ENCODE measurements at places on chromosomes 3 and 15. TPM values are rescaled to one million over a fixed set of nuclear protein-coding genes. Genes with fewer than 3 reads are reported as not detected.
A peak's percentile ranks its signal among the peaks of the same experiment; 100 is the strongest.

The MAP6D1 gene
- total RNA-seq, result 0.33 TPM

The CADPS gene
- total RNA-seq, result 45.8 TPM

The CHRNA3 gene
- not detected for total RNA-seq

DNA sequence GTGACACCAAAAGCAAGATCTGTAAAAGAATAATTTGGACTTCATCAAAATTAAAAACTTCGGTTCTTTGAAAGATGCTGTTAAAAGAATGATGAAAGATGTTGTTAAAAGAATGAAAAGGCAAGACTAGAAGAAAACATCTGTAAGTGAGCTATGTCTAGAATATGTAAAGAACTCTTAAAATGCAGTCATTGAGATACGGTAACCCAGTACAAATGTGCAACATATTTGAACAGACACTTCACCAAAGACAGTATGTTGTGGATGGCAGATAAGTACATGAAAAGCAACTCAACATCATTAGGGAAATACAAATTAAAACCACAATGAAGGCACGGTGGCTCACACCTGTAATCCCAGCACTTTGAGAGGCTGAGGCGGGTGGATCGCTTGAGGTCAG lies 139.5 kb downstream of the LRIG1 start:
- H3K4me1 ChIP-seq, result no peaks in the 10 kb centered on the region
- no peaks in the 10 kb centered on the region for H3K27me3 ChIP-seq
- no peak for DNase-seq
- H3K4me3 ChIP-seq, result no peak overlapping the region
- H3K27ac ChIP-seq, result no peak overlapping the region

The C3orf20 gene
- total RNA-seq, result 0.16 TPM

The BDH1 gene
- 33.1 TPM for total RNA-seq

DNA sequence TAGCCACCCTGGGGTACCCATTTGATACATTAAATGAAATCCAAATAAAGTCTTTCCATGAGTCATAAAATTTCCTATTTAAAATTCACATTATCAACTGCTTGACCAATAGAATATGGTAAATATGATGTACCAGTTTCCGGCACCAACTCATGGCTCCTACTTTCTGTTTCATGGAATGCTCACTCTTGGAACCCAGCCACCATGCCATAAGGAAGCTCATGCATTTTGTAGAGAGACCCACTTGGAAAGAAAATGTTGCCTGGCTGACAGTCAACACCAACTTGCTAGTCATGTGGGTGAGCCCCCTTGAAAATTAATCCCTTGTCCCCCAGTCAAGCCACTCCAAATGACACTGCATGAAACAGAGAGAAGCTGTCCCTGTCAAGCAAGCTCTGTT lies 57.2 kb downstream of the WWTR1 start:
- DNase-seq, result no peak
- H3K36me3 ChIP-seq, result no peaks in the 10 kb centered on the region
- no peak overlapping the region for H3K4me3 ChIP-seq

The PSTPIP1 gene
- total RNA-seq, result 2.6 TPM

- H3K27me3 ChIP-seq, result no peaks in the 10 kb centered on the region
- H3K4me1 ChIP-seq, result no peaks in the 10 kb centered on the region
- H3K27ac ChIP-seq, result no peak overlapping the region
- no peak overlapping the region for H3K4me3 ChIP-seq
Measured at GRCh38 chr3:149566292-149566975, 91.4 kb downstream of the WWTR1 start.

DNA sequence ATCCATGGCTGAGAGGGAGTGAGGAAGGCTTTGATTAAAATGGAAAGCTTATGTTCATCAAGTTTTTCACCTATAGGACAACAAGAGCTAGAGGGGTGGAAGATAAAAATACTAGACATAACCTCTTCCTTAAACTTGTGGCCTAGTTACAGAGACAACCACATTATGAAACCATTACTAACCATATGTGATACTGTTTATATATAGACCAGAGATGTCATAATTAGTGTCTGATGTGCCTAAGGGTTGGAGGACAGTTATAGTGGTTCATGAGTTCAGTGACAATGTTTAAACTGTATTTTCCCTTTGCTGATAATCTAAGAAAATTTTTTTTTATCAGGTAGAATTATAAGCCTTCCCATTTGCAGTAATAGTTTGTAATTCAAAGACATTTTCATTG lies 23.7 kb downstream of the PHLDB2 start:
- H3K36me3 ChIP-seq, result no peaks in the 10 kb centered on the region
- DNase-seq, result no peak

DNA sequence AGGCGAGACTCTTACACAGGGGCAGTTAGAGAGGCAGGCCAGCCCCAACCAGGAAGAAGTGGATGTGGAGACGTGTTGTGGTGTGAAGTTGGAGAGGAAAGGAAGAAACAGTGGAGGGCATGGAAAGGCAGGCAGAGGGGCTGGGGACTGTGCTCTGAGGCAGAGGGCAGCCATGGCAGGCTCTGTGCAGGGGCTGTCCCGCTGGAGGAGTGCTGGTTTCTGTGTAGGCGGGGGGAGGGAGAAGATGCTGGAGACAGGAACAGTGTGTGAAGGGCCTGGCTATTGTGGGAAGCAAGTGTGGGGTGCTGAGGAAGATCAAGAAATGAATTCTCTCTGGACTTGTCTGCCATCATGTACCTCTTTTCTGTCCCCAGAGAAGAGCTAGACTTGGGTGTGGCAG lies 21.0 kb downstream of the SNAPC5 start:
- H3K4me1 ChIP-seq, result no peaks in the 10 kb centered on the region
- H3K4me3 ChIP-seq, result no peak overlapping the region
- no peaks in the 10 kb centered on the region for H3K36me3 ChIP-seq
- no peak overlapping the region for H3K27ac ChIP-seq
- DNase-seq, result no peak

- DNase-seq, result no peak
- no peak overlapping the region for H3K27ac ChIP-seq
- H3K4me3 ChIP-seq, result no peak overlapping the region
- no peaks in the 10 kb centered on the region for H3K4me1 ChIP-seq
- H3K27me3 ChIP-seq, result no peaks in the 10 kb centered on the region
Measured at GRCh38 chr15:88748081-88748480, 55.2 kb upstream of the ACAN start.

DNA sequence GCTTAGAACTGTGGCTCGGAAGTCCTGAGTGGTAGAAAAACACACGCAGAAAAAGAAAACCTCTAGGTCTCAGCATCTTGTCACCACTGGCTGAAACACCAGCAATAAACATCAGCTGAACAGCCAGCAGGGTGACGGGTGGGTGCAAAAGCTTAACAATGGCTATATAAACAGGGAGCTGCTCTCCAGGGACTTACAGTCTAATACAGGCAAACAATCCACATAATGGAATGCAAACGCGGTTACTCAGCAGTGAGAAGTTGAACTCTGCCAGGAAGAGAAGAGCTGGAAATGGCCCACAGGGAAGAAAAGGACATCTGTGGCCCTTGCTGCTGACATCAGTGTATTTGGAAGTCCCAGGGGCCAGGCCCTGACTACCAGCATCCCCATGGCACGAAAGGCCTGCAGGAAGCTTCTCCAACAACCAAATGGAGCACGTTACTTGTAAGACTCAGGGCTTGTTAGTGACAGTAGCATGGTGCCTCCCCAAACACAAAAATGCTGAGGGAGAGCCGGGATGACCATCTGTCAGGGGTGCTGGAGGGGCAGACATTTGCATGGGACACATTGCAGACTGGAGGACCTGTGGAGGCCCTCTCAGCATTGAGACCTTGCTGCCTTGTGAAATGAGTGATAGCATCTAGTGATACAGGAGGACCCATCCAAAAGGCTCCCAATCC lies 3.0 kb downstream of the HEG1 start:
- no peaks in the 10 kb centered on the region for H3K27me3 ChIP-seq
- DNase-seq, result no peak
- H3K36me3 ChIP-seq, result no peaks in the 10 kb centered on the region
- peak overlapping the region; percentile 96 for H3K27ac ChIP-seq
- peaks cover 7% of the 10 kb centered on the region for H3K4me1 ChIP-seq
- H3K4me3 ChIP-seq, result peak overlapping the region; percentile 56

- no peaks in the 10 kb centered on the region for H3K36me3 ChIP-seq
Measured at GRCh38 chr3:156818273-156818651, 7.9 kb upstream of the LEKR1 start.

DNA sequence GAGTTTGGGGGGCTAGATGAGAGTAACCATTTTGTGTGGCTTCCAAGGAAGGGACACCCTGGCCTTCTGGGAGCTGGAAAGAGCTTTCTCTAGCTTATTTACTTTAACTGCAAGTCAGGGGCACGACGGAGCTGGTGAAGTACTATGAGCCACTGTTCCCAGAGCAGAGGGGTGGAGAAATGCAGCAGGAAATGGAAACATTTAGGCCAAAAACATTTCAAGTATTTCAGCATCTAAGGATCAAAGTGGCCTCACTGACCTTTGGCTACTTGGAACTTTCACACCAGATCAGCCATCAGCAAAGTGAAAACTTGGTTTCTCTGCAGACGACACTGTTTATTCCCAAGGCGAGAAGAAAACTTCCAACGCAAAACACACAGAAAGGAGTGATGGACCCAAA lies 7.9 kb downstream of the DGKG start:
- H3K36me3 ChIP-seq, result no peaks in the 10 kb centered on the region
- DNase-seq, result no peak
- no peaks in the 10 kb centered on the region for H3K27me3 ChIP-seq
- H3K27ac ChIP-seq, result no peak overlapping the region
- no peak overlapping the region for H3K4me3 ChIP-seq

DNA sequence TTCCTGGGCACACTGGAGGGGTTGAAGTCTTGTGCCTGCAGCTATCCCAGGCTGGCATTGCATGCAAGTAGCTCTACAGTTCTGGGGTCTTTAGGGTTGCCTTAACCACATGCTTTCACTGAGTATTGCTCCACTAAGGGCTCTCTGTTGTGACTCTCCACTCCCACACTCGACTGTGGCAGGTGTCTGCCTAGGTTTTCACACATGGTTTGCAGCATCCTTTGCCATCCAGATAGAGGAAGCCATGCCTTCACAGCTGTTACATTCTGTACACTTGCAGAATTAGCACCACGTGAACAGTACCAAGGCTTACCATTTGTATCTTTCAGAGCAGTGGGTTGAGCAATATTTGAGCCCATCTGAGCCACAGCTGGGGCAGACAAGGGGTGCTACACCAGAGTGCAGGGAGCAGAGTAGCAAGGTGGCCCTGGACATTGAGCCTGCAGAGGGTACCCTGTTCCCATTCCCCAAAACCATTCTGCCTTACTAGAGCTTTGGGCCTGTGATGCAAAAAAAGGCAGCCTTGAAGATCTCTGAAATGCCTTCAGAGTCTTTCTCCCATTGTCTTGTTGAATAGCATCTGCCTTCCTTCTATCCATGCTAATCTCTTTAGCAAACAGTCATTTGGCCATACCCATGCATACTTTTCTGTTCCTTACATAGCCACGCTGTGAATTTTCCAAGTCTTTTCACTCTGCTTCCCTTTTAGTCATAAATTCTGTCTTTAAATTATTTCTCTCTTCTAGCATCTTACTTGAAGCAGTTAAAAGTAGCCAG lies 95.2 kb upstream of the PLCL2 start:
- no peak for DNase-seq
- no peaks in the 10 kb centered on the region for H3K27me3 ChIP-seq
- H3K4me1 ChIP-seq, result no peaks in the 10 kb centered on the region
- H3K36me3 ChIP-seq, result no peaks in the 10 kb centered on the region

The SERPINI2 gene
- 1.6 TPM for total RNA-seq

The C2CD4A gene
- total RNA-seq, result not detected

The DPPA2 gene
- not detected for total RNA-seq

- H3K27me3 ChIP-seq, result no peaks in the 10 kb centered on the region
- no peaks in the 10 kb centered on the region for H3K4me1 ChIP-seq
- no peak overlapping the region for H3K27ac ChIP-seq
- DNase-seq, result no peak
- H3K4me3 ChIP-seq, result no peak overlapping the region
Measured at GRCh38 chr3:156171281-156172267, 51.2 kb downstream of the KCNAB1 start.

GRCh38 chr3:82973791-82974190 lies 1212.3 kb upstream of the GBE1 start:
- H3K4me1 ChIP-seq, result no peaks in the 10 kb centered on the region
- no peaks in the 10 kb centered on the region for H3K27me3 ChIP-seq
- no peaks in the 10 kb centered on the region for H3K36me3 ChIP-seq
- no peak overlapping the region for H3K27ac ChIP-seq

The RTP1 gene
- not detected for total RNA-seq

- DNase-seq, result no peak
- H3K4me1 ChIP-seq, result peaks cover 5% of the 10 kb centered on the region
Measured at GRCh38 chr15:67185621-67186225, 68.7 kb downstream of the AAGAB start.

The MYLK gene
- 188 TPM for total RNA-seq

The WDR76 gene
- 4.5 TPM for total RNA-seq

The PPP1R14D gene
- 1.3 TPM for total RNA-seq

DNA sequence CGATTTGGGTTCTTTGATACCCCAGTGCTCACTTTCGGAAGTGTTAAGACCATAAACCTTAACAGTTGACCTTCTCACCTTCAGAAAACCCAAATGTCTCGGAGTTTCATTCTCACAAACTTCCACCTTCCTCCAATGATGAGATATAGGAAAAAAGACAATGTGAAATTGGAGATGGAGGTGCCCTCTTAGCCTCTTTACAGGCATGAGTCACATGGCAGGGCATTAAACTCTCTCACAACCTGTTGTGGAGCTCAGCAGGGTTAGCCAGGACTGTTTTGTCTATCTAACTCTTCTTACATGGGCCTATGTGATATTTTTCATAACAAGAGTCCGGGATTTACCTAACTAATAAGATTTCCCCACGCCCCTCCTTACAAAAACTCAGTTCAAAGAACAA lies 10.7 kb downstream of the AGTR1 start:
- no peak for DNase-seq
- no peaks in the 10 kb centered on the region for H3K4me1 ChIP-seq
- H3K4me3 ChIP-seq, result no peak overlapping the region
- no peaks in the 10 kb centered on the region for H3K27me3 ChIP-seq
